ENCODE measurements at places on chromosomes 12 and 14.

DNA sequence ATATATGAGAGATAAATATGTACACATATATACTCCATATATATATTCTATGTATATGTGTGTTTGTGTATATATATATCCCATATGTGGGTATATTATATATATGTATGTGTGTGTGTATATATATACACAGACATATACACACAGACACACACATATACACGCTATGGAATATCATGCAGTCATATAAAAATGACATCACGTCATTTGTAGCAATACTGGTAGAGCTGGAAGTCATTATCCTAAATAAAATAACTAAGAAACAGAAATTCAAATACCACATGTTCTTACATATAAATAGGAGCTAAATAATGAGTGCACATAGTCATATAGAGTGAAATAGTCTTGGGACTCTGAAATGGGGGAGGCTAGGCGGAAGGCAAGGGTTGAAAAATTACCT, 1000.2 kb downstream of the LRFN5 start:
- no peak for DNase-seq

DNA sequence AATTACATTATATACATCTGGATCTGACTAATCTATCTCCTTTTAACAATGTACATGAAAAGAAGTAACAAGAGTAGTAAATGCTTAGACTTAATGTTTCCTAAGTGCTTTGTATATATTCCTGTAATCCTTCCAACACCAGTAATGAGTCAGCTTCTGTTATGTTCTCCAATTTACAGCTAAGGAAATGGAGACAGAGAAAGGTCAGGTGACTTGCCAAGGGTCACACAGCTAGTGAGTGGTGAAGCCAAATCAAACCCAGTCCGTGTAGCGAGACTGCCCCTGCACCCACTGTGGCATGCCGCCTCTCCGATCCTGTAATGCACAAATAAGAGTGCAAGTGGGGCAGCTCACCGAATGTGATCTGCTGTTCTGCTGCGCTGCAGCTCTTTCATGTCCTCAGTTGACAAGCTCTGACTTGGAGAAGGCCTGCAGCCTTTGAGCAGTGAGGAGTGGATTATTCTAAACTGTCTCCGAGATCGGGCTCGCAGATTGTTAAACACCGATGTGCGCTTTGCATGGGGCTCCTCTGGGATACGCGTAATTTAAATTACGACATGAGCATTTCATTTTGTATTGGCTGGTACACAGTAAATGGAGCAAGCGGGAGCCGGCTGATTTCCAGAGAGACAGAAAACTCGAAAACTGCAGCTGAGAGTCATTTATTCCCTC, 65.1 kb upstream of the KTN1 start:
- DNase-seq, result no peak

GRCh38 chr12:130049666-130050065, 112.6 kb upstream of the FZD10 start:
- no peak for DNase-seq

DNA sequence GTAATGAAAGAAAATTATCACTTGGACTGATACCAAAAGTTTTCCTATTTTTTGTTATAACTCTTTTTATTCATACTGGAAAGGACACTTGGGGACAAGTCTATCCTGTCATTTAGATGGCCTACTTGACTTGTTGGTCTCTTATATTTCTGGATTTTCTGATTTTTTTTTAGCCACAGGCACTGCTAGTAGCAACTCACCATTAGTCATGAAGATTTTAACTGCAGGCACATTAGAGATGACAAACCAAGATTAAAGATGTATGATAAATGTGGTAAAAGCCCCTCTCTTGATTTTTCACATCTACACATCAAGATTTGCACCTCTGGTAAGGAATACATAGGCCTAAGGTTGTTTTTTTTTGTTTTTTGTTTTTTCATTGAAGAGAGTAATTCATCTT, 217.0 kb downstream of the SLC25A21 start:
- DNase-seq, result no peak

DNA sequence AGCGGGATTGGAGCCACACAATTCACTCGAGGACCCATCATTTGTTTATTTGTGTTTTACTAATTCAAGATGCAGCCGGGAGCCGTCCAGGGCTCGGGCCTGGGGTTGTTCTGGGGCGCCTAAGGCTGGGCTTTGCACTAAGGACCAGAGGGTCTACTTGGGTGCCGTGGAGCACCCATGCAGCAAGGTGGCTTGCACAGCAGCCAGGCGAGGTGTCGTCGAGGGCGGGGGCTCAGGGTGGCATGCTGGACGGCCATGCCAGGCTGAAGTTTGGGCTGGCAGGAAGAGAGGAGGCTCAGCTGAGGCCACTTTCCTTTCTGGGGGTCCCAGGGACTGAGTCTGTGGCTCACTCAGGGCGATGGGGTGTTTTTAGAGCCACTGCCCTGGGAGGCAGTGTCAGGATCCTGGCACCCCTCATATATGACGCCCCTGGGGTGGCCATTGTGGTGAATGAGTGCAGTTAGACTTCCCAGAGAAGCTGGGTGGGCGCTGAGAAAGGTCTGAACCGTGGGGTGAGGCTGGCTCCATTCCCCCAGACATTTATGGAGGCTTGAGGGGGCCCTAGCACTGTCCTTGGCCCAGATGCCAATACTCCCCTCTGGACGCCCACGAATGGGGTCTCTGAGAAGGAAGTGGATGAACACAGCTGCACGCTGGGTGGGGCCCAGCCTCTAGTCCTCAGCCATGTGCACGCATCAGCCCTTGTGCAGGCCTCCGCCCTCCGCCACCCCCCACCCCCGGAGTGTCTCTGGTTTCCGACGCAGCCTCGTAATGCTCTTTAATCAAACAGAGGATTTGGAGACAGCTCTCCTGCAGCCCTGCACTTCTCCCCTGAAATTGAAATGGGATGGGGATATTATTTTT, 11.3 kb downstream of the MEG3 start:
- no peak for DNase-seq

DNA sequence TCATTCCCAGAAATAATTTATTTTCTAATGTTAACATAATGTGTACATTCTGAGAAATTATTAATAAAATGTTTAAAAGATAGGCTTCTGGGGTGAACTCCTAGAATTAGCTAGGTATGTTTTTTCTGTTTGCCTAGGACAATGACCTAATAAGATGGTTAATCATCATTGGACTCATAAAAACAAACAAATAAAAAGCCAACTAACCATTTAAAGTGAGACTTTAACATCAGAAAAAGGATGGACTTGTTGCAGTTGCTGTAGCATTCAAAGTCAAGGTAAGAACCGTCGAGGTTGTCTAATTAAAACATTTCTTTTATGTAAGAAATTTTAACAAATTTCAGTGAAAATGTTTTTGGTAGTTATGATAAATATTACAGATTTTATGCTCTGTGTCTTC, at the start of gene SLCO1B3:
SLCO1B3 (plus strand) TSS at position 219 of the 400 bp plus-strand sequence. CDS start 5,034 bp downstream, outside the sequence.
- no peak for DNase-seq

DNA sequence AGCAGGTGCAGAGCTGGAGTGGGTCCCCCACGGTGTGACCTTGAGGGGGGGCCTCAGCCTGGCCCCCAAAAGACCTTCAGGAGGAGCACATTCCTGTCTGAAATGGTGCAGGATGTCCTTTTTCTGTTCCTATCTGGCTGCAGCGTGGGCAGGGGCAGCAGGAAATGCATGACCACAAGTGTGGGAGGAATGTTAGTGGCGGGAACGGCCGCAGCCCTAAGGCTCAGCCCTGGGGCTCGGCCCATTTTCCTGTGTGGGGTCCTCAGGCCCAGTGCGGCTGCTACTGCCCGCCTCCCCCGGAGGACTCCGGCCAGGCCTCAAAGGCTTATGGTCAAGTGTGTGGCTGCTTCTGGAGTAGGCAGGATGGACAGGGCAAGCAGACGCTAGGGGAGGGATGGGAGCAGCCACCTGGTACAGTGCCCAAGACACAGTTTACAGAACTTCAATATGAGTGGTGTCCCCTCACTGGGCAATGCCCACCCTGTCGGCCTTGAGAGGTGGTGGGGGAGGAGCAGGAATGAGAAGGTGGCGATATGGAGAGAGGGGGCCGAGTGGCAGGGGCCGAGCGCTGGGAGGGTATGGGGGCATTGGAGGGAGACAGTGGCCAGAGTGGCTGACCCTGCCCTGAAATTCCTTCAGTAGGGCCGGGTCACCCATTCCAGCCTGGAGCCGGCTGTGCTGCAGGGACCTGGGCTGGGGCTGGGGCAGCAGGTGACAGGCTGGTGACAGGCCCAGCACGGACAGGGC, 137.4 kb downstream of the CALM1 start:
- no peak for DNase-seq

DNA sequence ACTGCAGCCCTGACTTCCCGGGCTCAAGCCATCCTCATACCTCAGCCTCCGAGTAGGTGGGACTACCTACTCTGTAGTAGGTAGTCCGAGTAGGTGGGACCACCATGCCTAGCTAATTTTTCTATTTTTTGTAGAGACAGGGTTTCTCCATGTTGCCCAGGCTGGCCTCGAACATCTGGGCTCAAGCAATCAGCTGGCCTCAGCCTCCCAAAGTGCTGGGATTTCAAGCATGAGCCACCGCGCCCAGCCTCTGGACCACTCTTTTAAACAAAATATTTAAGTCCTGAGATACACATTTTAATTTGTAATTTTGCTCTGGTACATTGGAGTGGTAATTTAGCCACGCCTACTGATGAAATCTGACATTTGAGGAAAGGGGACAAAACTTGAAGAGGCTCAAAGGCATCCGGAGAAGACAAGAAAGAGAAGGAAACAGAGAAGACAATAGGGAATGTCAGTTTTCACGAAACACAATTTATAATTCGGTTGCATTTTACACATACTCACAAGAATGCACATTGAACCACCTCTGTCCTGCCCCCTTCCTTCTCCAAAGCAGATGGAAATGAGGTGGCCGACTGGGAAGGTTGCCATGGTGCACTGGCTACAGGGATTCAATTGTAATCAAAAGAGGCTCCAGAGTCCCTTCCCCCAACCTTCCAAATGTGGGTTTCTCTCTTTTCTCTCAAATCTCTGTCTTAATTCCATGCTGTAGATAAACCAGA, 9.7 kb upstream of the TUBA1A start:
- DNase-seq, result no peak

DNA sequence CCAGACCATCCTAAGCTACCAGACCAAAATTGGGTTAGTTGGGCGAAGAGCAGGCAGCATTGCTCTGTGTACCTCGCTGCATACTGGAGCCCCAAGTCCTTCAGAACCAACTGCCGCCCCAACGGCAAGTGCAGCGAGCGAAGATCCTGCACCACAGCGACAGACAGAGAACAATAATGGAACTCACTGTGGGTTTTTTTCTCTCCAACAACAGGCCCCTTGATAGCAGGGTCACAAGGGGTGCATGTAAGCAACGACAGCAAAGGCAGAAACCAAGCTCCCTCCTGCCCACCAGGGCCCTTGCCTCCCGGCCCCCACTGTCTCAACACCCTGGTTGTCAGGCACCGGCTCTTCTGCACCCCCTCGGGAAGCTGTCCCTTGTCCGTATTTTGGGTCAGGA, 39.0 kb downstream of the RNF34 start:
- no peak for DNase-seq

DNA sequence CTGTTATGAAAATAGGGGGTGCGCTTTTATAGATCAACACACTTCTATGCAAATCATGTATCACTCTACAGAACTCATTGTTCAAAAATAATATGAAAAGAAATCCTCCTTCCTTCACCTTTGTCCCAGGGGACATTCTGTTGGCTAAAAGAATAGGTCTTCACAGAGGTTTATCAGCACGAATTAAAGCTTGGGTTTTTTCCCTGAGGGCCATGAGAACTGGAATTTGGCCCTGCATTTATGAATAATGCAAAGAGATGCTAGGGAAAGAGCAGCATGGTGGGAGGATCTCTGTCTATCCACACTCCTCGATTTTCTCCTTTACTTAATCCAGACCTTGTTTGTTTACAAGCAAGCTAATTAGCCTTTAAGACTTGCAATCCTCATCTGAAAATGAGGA, 16.2 kb upstream of the CRADD start:
- no peak for DNase-seq

- DNase-seq, result no peak
Measured at GRCh38 chr12:24760162-24760561, 188.7 kb downstream of the BCAT1 start.

DNA sequence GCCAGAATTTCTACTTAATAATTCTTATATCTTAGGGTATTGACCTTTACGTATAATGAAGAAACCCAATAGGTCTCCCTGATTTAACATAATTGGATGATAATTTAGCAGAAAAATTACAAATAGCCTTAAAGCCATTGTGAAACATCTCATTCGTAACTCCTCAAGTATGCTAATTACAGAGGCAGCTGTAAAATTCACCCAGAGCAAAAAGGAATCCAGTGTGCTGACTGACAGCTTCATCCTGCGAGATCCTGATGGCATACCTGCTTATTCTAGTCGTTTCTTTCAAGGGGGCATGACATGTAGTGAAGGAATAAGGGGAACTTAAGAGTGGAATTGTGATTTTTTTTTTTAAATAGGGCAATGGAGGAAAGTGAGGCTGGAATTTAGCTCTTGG, 291.5 kb downstream of the FUT8 start:
- no peak for DNase-seq

DNA sequence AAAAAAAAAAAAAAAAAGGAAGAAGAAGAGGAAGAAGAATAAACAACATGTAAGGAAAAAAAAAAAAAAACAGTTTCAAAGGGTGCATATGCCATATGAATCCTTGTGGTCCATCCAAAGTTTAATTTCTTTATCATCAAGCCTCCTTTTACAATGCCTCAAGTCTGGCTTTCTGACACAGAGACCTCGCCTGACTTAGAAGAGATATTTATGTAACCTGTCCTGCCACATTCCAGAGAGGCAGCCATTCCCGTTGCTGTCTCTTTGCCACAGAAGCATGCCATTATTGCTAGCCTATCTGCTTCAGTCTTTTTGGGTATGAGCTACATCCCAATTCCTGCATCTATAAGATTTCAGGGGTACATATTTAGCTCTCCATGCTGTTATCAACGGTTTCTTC, 596.7 kb upstream of the ATP2B1 start:
- no peak for DNase-seq

- no peak for DNase-seq
Measured at GRCh38 chr14:103318750-103319419, 15.2 kb upstream of the EIF5 start.

DNA sequence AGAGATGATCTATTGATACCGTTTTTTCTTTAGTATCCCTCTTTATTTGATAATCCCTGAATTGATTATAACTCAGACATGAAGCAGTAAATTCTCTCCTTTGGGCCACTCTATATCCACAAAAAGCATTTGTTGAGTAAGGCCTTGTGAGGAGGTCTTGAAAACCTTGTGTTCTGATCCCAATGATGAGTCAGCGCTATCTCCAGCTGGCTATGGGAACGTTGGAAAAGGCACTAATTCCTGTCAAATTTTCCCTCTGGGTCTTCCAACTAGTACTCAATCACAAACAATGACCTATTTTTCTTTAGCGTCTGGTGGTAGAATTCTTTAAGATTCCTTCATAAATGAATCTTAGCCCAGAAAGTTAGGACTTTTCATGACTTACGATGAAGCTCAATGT, 168.4 kb upstream of the LRIG3 start:
- DNase-seq, result no peak

GRCh38 chr14:75702122-75702521, 41.1 kb downstream of the TTLL5 start:
- no peak for DNase-seq

- no peak for DNase-seq
Measured at GRCh38 chr12:125187148-125187745, 122.0 kb downstream of the AACS start.
